ENCODE measurements at places on chromosomes 7 and 10.

DNA sequence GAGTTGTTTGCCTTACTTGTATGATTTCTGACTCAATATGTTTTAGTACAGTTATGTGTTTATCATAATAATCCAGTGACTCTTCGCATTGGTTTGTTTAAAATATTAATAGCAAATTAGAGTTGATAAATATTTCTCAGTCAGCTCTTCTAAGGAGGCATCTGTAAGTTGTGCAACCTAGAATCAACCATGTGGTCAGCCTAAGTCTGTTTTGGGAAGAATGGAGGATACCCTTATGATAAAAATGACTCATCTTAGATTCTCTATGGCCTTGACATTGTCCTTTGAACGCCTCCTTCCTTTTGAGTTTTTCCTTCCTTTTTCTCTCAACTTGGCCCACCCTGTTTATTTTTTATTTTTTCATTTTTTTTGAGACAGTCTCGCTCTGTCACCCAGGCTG, 18.8 kb downstream of the DNAJC9 start:
- DNase-seq = no peak

- DNase-seq = no peak
Observed at GRCh38 chr10:117160567-117160966, 22.5 kb upstream of the VAX1 start.

DNA sequence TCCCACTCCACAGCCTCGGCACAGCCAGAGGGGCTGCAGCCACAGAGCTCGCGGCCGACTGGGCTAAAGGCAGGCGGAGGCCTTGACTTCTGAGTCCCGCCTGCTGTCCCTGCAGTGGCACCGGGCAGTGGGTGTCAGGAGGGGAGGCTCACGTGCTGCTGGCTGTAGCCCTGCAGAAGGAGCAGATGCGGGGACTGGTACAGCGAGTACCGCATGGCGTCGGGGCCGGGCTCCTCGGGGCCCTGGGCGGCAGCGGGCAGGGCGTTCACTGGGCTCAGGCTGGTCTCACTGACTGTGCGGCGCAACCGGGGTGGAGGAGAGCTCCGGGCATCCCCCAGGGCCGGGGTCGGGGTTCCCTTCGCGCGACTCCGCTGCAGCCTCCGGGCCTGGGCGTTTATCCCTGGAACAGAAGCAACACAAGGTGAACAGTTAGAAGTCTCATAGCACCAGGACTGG, 25.6 kb downstream of the PAPOLB start:
- DNase-seq = no peak

GRCh38 chr7:92945840-92946239, 109.5 kb upstream of the CDK6 start:
- no peak for DNase-seq

DNA sequence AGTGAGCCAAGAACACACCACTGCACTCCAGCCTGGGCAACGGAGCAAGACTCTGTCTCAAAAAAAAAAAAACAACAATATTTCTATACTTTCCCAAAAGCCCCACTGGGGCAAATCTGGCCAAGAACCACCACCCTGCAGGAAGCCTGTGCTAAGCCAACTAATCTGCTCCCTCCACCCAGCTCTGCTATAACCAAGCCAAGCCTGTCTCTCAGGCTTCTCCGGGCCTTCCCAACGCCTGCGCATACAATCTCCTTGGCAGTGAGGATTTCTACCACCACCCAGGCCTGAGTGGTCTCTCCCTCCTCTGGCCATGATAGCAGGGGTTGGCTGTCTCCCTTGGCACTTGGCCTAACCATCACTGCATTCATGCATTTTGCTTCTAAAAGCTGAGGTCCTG, 14.2 kb downstream of the DDX56 start:
- DNase-seq = no peak

DNA sequence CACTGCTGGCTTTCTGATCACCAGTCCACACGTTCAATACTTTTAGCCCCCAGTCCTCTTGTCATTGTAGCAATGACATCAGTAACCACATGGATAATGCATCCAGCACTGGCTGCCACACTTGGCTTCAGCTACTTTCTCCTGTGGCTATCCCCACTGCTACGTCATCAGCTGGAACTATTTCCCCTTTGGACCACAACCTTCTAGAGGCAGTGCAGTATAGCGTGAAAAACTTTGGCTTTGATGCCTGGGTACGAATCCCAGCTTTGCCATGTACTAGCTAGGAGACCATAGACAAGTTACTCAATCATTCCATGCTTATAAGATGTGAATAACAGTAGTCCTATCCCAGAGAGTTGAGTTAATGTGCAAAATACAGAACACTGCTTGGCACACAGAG, 63.2 kb downstream of the CCDC3 start:
- DNase-seq = no peak

DNA sequence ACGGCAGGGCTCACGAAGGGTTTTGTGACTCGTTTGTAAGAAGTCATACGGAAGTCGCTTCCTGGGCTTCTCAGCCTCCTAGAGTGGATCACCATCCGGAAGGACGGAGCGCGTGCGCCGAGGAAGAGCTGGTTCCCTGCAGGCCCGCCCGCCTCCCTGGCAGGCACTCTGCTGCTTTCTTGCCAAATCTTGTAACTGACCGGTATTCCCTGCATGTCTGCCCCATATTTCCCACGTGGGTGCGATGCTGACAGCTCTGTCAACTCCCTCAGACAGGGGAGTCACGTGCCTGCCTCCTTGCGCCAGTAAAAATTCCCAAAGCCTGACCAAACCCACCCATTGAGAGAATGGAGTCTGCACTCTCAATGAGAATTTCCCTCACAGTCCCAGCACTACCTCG, 12.7 kb downstream of the SHH start:
- DNase-seq = no peak

GRCh38 chr10:103627893-103628292, 134.4 kb downstream of the NEURL1 start:
- no peak for DNase-seq

DNA sequence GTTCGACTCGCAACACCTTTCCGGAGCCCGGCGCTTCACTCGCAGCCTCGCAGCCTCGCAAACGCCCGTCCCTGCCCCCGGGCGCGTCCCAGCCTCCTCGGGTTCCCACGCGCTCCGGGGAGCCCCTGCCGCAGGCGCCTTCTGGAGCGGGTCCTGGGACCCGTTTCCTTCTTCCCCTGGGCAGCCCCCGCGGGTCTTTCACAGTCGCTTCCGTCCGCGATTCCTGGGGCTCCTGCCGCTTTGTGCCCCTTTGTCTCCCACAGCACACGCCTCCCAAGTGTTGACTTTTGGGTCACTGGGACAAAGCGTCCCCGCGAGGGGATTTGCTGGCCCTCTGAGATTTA, 140.7 kb downstream of the DYNC2I1 start:
- no peak for DNase-seq

DNA sequence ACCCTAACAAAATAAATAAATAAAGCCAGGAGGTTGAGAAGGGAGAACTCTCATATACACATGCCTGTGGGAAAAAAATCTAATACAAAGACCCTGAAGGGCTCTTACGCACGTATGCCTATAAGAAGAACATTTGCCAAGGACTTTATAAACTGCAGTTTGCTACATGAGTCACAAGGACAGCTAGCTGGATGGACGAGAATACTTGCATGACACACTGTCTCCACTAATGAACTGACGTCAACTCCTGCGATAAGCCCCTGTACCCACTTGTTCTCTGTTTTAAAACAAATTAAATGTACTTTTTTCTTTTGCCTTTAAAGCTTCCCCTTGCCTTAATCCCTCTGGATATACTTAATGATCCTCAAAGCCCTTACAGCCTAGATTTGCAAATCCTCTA, 374.6 kb upstream of the GHITM start:
- no peak for DNase-seq

- no peak for DNase-seq
Observed at GRCh38 chr7:158028290-158028941, 559.2 kb downstream of the PTPRN2 start.

Data from CD4-positive, alpha-beta T cell treated with Interferon gamma for 1 hour (primary cell).